ENCODE measurements at places on chromosomes 7 and 10. TPM values are rescaled to one million over a fixed set of nuclear protein-coding genes. Genes with fewer than 3 reads are reported as not detected.

- DNase-seq = no peak
Measured at GRCh38 chr7:30422922-30423321, 55.7 kb downstream of the NOD1 start.

DNA sequence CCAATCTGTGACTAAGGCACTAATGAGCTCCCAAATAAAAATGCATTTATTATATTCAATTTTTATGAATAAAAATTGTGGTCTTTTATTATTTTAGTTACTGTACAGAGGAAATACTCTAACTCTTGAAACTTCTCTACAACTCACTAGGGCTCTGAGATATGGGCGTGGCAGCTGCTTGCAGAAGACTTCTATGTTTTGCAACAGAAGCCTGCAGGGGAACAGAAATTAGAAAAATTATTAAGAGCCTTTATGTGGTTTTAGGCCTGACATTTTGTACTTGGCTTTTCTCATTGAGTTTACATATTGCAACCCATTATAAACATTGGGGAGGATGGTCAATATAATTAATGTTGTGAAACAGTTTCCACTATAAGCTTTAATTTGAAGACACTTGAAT lies 581.4 kb downstream of the TNS3 start:
- DNase-seq = no peak

GRCh38 chr10:95384011-95384704 lies 93.4 kb upstream of the PDLIM1 start:
- DNase-seq = no peak

Gene GJC3
- polyA plus RNA-seq = 0.22 TPM

Gene C10orf53
- not detected for polyA plus RNA-seq

- no peak for DNase-seq
Measured at GRCh38 chr10:45624724-45625123, 47.8 kb downstream of the ZFAND4 start.

- no peak for DNase-seq
Measured at GRCh38 chr10:7797582-7797981, 9.6 kb downstream of the ATP5F1C start.

Gene SFTPA1
- 7,035 TPM for polyA plus RNA-seq

DNA sequence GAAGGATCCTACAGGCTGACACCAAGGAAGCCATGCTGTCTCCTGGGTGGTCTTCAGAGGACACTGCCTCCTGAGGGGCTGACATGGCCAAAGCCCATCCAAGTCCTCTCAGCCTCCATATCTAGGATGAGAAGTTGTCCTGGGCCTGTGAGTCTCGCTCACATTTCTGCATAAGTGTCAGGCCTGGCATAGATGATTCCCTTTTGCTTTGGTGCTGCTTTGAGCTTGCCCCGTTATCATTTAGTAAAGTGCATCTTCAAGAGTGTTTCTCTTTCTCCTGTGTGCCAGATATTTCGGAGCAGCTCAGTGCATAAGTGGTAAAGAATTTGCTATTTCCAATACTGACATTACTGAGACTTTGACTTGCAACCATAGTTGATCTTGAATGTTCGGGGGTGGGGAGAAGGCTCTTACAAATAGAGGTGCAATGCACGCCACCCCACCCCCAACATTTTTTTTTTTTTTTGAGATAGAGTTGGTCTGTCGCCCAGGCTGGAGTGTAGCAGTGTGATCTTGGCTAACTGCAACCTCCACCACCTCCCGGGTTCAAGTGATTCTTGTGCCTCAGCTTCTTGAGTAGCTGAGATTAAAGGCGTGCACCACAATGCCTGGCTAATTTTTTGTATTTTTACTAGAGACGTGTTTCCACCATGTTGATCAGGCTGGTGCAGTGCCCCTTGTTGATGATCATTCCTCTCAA lies 9.1 kb downstream of the PTER start:
- no peak for DNase-seq

DNA sequence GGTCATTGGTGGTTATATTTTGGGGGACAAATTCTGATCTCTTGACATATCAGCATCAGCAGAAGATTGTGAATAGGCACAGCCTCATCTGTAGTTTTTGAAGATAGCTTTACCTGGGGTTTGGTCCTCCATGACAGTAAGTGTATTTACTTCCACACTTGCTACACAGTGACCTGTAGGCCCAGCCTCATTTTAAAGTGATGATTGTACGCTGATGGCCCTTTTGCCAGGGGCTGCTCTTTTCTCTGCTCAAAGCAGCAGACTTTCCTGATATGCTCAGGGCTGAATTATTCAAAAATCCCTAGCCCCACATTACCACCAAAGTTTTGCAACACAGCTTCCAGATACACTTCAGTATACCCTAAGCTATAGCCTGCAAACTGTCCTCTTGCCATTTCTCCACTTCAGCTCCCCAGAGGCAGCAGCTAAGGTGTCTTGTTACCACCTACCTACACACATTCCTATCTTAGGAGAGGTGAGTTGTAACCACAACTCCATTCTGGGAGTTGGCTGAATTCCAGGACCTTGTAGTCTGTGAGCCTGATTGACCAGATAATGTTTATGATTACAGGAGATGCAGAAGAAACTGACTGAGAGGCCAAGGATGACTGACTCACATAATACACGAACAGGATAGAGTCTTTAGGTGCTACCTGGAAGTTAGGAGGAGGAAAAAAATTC lies 6.0 kb downstream of the ASB4 start:
- DNase-seq = no peak

- DNase-seq = no peak
Measured at GRCh38 chr10:62934258-62934657, 118.1 kb upstream of the EGR2 start.

Measured in lung (tissue), 17 donors.